ENCODE measurements at places on chromosomes 1 and 21.

GRCh38 chr1:6673816-6674398 lies 27.7 kb downstream of the DNAJC11 start:
- DNase-seq, result no peak

DNA sequence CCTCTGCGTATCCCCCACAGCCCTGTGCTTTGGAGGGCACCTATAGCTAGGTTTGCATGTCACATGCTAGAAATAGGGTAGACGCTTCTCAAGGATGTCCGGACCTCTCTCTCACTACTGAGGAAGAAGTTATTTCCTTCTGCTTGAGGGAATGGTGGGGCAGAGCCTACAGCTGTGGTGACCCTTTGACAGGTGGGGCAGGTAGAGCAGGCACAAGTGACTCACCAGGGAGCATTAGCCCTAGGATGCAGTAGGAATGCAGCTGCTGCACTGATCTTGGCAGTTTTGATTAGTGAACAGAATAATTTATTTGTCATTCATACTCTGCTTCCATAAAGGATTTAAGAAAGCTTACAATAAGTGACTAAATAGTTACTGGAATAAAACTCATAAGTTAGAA lies 129.6 kb upstream of the HOOK1 start:
- DNase-seq, result no peak

DNA sequence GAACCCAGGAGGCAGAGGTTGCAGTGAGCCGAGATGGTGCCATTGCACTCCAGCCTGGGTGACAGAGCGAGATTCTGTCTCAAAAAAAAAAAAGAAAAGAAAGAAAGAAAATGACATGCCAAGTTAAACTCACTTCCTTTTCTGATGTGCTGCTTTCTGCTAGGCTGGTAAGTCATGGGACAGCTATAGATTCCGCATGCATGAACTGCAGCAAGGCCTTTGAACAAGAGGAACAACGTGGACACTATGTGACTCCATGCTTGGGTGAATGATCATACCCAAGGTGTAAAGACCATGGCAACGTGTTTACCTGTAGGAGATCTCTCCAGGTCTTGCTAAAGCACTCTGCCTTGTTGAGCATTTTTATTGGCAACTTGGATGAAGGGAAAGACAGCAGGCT lies 10.3 kb upstream of the TTF2 start:
- DNase-seq, result no peak

GRCh38 chr1:219897914-219898313 lies 30.4 kb downstream of the SLC30A10 start:
- DNase-seq, result no peak

DNA sequence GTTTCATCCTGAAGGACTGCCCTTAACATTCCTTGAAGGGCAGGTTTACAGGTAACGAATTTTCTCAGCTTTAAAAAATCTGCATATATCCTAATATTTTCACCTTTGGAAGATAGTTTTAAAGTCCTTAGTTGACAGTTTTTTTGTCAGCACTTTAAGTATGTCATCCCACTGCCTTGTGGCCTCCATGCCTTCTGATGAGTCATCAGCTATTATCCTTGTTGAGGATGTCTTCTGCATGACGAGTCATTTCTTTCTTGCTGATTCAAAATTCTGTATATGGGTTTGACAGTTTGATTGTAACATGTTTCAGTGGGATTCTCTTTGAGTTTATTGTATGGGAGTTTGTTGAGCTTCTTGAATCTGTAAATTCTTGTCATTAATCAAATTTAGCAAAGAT lies 500.6 kb downstream of the DISC1 start:
- DNase-seq, result peak; percentile 20

All from head of caudate nucleus (tissue), 42 donors.